Endothelial cell of umbilical vein (primary cell): ENCODE measurements at places on chromosomes 5 and 9. TPM values are rescaled to one million over a fixed set of nuclear protein-coding genes. Genes with fewer than 3 reads are reported as not detected.

PHF19 gene
- 138 and 153 TPM in 2 replicates for total RNA-seq

IFNA2 gene
- not detected in 2 replicates for total RNA-seq

GDA gene
- not detected in 2 replicates for total RNA-seq

IDNK gene
- 3.4 and 4.5 TPM in 2 replicates for total RNA-seq

TEX48 gene
- not detected in 2 replicates for total RNA-seq

SPATA6L gene
- 1.5 and 1.6 TPM in 2 replicates for total RNA-seq

PNPLA7 gene
- 1.9 TPM in 2 replicates for total RNA-seq
